HTR-8/SVneo (cell line): ENCODE measurements at places on chromosomes 11 and 22.

DNA sequence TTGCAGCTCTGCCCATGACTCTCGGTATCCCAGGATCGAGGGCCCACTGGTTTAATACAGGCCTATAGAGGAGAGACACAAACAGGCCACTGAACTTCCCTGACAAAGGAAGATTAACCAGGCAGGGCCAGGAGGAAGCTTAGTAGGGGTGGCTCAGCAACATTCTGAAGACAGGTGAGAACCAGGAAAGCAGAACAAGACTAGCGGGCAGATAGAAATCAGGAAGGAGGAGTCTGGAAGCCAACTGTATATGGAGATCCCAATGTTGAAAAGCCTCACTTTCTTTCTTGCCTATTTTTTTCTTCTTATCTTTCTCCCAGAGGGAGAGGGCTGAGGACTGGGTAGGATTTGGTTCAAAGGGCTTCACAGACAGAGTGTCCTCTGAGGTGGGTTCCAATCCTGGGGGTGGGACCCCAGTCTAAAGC lies 5.4 kb downstream of the PI4KA start:
- DNase-seq = no peak

- no peak for DNase-seq
Observed at GRCh38 chr11:22807855-22808570, 21.6 kb downstream of the SVIP start.

GRCh38 chr11:90204832-90205646 lies 17.8 kb downstream of the CHORDC1 start:
- DNase-seq = peak; percentile 23

DNA sequence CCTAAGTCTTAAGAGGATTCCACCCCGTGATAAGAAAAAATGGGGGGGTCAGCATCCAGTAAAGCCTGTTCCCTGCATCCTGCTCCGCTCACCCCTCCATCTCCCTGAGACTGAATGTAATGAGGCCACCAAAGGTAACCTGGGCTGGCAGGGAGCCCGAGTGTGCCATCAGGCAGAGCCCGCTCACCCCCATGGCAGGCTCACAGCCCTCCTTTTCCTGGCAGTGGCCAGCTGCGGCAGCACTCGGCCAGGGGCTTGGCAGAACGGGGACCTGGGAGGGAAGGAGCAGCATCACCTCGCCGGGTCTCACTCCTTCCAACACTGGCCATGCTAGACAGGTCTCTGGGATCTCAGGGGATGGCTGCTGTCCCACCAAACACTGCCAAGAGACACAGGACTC lies 64.4 kb downstream of the PRDM11 start:
- no peak for DNase-seq

- peak; percentile 35 for DNase-seq
Observed at GRCh38 chr11:2186669-2187279, 15.2 kb upstream of the TH start.

- no peak for DNase-seq
Observed at GRCh38 chr11:79262221-79262620, 178.6 kb downstream of the TENM4 start.

DNA sequence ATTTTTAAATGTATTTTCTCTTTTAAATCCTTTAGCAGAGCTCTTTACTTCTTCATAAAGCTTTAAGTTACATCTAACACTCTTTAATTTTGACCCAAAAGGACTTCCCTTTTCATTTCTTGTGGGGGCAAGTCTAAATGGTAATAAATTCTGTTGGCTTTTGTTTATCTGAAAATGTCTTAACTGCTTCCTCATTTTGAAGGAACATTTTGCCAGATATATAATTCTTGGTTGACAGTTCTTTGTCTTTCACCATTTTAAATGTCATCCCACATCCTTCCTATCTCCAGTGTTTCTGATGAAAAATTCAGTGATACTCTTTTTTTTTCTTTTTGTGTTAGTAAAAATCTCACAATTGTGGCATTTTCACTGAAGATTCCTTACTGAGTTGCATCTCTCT lies 44.7 kb upstream of the ZBTB44 start:
- no peak for DNase-seq

DNA sequence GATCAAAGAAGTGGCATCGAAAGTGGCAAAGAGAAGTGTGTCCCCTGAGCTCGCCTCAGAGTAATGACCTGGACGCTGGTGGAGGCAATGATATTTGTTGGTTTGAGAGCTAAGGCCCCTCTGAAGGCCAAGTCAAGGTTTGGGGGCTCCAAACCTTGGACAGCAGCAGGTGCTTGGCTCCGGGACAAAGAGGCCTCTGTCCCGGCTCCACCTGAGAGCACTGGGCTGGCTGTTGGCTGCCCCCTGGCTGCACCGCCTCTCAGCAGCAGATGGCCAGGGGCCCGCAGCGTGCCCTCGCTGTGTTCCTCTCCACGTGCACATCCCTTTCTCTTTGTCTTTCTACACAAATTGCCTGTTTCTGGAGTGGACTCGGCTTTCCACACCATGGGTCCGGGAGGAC lies 301.3 kb downstream of the NTM start:
- no peak for DNase-seq

DNA sequence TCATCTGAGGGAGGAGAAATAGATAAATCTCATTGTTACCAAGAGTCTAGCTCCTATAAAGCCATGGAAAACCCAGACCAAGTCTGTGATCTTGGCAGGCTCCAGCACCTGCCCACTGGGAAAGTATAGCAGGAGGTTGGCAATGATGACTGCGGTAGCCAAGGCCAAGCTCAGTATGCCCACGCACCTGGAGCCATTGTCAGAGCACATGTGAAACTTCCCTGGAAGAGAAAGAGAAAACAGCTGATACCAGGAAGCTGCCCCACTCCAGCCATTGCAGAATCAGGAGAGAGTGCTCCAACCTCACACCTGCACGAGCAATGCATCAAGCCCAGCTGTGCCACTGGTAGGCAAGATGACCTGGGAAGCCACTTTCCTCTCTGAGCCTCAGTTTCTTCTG lies 62.2 kb upstream of the HEPHL1 start:
- DNase-seq = no peak

DNA sequence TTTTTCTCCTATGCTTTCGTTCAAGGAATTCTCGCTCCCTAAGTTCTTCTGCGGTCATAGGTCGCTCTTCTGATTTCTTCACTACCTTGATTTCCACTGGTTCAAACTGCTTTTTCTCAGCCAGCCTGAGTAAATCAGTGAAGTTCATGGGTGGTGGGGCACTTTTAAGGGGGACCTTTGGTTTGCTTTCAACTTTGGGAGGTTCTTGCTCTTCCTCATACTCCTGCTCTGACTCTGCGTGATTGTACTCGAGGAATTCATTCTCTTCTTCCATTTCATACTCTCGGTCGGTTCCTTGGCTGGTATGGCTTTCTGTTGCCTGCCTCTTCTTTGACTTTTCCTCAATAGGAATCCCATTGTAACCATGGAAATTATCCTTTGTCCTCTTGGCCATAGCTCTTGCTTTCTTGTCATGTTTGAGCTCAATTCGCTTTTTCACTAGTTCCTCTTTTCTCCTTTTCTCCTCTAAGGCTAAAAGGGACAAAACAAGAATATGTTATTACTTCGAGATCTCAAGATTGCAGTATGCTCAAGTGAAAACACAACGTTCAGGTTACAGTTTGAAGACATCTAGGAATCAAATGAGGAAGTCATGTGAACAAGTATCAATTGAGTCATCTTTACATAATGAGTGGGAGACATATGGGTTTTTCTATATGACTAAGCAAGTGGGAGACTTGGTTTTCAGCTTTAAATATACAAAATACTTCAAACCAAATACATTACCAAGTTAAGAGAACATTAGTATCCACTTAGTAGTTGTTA lies 16.2 kb downstream of the MISFA start:
- DNase-seq = no peak

DNA sequence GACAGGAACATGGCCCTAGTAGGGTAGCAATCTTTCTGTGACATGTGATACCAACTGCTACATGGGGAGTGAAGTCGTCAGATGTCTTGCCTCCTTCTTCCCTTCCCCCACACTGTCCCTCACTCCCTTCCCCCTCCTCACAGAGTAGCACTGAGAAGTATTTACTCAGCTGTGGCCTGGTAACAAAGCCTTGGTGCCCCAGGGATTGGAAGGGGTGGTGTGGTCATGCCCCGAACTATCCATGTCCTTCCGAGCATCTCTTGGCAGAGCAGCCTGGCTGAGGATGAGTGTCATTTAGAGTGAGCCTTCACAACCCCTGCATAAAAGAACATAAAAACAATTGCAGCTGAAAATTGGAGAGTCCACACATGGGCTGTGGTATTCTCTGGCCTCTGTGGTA lies 46.1 kb downstream of the ARFGAP2 start:
- no peak for DNase-seq

GRCh38 chr11:62459080-62459479 lies 40.2 kb downstream of the SCGB1A1 start:
- no peak for DNase-seq

GRCh38 chr22:29193021-29193420 lies 12.7 kb upstream of the EMID1 start:
- no peak for DNase-seq

- DNase-seq = no peak
Observed at GRCh38 chr22:31431950-31432349, 32.5 kb downstream of the DRG1 start.

DNA sequence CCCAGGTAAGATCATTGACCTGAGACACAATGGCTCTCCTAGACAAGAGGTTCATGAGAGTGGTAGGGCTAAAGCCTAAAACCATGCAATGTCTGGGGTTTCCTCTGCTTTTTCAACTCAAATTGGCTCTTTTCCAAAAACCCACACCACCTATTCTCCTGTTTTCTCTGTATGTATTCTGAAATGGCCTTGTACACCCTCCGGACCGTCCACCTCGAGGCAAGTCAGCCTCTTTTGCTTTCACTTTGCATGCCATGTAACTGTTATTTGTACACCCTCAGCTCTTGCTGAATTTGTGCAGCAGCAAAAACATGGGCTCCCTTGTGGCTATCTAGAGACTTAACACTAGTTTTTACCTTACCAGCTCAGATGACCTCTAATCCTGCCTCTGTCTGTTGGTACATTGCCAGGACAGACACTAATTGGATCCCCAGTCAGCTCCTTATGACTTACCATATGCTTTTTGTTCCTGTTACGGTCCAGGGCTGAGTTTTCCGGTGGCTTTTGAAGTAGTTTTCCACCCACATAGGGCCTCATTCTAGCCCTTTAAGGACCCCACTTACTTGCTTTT lies 288.0 kb downstream of the SBF2 start:
- no peak for DNase-seq
